NCI-H226 (cell line): ENCODE measurements at places on chromosomes 2 and 18.

GRCh38 chr18:46867367-46868143 is 49.8 kb downstream of the PIAS2 start:
- DNase-seq: no peak

DNA sequence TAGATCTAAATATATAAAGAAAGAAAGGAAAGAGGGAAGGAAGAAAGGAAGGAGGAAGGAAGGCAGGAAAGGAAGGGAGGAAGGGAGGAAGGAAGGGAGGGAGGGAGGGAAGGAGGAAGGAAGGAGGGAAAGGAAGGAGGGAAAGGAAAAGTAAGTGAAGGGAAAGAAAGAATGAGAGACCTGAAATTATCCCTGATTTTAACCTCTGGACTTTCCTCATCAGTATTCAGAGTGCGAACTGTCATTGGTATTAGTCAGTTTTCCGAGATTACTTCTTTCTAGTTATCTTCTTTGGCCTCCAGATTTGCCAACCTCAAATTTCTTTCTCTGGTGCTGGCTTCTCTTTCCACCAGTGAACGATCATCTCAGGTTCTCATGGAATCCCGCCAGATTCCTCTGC is 215.5 kb upstream of the FN1 start:
- no peak for DNase-seq

- no peak for DNase-seq
Observed at GRCh38 chr2:11068079-11068741, 87.1 kb upstream of the SLC66A3 start.

- DNase-seq: peak; percentile 34
Observed at GRCh38 chr2:153891051-153891450, 19.3 kb downstream of the GALNT13 start.

GRCh38 chr18:63878343-63878742 is 9.2 kb upstream of the SERPINB2 start:
- DNase-seq: peak; percentile 20

GRCh38 chr2:143571747-143572146 is 442.5 kb downstream of the ARHGAP15 start:
- DNase-seq: no peak

- DNase-seq: no peak
Observed at GRCh38 chr2:44623622-44624351, 262.0 kb downstream of the CAMKMT start.

GRCh38 chr2:231130336-231131056 is 5.7 kb upstream of the HTR2B start:
- no peak for DNase-seq

GRCh38 chr2:168343586-168343985 is 96.2 kb upstream of the STK39 start:
- peak; percentile 53 for DNase-seq

- no peak for DNase-seq
Observed at GRCh38 chr2:18406219-18406618, 154.2 kb downstream of the RDH14 start.

- peak; percentile 72 for DNase-seq
Observed at GRCh38 chr2:172427256-172427989, at the start of gene ITGA6. TSS of gene ITGA6 (plus strand) at chr2:172427586.

DNA sequence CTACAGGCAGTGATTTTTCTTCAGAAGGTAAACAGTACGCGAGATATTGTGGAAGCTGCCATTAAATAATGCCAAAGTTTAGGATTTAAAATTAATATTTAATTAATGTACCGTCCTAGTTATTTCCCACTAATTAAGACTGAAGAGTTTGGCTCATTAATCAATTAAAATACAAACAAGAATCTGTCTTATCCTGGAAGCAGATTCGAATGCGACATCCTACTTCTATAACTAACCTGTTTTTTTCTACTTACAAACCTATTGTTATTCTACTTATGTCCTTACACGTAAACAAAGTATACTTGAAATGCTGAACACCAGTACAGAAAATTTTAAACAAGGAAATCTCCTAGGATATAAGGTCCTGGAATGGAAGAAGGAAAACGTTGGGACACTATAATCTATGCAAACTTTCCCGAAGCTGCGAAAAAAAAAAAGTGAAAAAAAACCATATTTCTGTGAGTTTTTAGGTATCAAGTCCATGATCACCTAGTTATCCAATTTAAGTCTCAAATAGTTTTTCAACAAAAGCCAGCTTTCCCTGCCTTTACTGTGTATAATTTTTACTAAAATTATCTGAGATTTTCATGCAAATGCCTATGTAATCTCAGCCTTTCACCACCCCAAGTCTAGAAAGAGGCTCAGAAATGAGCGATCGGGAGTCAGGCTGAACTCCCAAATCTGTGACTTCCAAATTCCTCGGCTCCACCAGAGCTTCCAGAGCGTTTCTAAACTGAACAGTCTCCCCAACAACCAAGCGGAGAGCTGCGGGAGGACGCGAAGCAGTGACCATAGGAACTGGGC is 1.2 kb upstream of the C2orf15 start:
- peak; percentile 2 for DNase-seq

GRCh38 chr2:149994057-149994728 is 406.6 kb upstream of the MMADHC start:
- peak; percentile 95 for DNase-seq

GRCh38 chr2:105772362-105772761 is 27.6 kb downstream of the NCK2 start:
- no peak for DNase-seq

DNA sequence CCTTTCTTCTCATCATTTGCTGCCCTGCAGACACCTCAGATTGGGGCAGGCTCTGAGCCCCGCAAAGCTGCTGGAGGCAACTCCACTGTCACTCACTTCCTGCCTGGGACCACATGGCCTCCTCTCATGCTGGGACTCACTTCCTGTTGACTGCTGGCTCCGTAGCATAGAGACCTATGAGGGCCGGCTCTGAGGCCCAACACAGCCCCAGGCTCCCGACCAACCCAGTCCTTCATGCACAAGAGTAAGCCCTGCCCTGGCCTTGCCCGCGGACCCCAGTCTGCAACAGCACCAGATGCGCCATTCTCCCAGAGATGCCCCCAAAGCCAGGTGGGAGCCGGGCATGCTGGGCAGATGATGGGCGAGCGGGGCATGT is 55.7 kb downstream of the DNMT3A start:
- no peak for DNase-seq

- peak; percentile 52 for DNase-seq
Observed at GRCh38 chr2:29014811-29015421, 33.8 kb downstream of the TOGARAM2 start.

GRCh38 chr2:184555352-184555751 is 43.0 kb upstream of the ZNF804A start:
- no peak for DNase-seq

DNA sequence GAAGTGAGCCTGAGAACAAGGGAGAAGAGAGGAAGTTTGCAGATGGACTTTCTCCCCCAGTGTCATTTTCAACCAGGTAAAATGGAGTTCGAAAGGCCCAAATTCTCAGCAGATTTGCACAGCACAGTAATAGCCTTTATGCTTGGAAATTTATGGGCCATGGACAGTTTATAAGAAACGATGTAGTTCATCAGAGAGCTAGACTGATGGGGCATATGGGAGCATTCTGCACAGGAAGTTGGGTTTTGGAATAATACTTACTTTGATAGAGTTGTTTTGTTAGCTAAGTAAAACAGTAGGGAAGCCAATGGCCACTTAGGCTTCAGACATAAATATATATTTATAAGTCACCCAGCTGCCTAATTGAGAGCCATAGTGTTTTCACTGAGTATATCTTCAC is 169.4 kb downstream of the MEIS1 start:
- no peak for DNase-seq

DNA sequence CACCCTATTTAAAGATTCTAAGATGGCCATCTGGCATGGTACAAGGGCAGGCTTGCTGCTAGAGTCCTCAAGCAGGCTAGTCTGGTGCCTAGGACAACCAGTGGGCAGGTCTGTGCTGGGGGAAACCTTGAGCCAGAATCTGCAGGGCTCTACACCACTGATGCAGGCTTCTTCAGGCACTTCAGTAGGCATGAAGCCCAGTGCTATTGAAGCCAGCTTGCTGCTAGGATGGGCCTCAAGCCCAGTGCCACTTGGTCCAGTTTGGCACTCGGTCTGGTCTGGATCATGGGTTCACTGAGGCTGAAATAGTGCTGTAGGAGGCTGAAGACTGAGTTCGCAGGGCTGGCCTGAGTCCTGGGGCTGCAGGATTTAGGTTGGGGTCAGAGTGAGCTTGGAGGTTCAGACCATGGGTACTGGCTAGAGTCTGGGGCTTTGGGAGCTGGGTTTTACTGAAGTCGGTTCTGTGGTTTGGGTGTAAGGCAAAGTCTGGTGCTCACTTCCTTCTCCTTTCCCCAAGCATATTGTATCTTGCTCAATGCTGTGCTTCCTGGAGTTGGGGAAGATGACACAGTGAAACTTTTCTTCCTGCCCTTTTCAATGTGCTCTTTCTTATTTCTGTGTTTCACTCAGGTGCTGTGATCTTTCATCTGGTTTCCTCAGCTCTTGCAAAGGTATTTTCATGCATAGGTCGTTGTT is 41.2 kb downstream of the SP100 start:
- no peak for DNase-seq

DNA sequence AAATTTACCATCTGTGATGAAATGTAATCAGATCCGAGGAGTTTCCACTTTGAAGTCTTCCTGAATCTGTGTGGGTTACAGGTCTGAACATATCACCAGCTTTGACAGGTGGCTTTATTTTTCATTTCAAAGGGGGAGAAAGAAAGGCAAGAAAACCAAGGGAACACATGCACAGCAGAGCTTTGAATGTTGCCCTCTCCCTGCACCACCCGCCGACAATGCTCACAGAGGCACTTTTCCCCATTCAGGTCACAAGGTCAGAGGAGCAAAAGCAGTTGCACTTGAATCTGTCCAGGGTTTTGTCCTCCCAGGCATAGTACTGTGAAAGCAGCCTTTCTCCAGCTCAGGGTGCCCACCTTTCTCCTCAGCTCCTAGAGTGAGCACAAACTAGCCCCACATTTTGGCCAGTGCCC is 130.2 kb downstream of the OSR1 start:
- DNase-seq: no peak

GRCh38 chr2:9145752-9146430 is 60.7 kb upstream of the ASAP2 start:
- DNase-seq: no peak

- no peak for DNase-seq
Observed at GRCh38 chr2:44949329-44950151, 8.0 kb downstream of the SIX3 start.

- DNase-seq: no peak
Observed at GRCh38 chr2:7292154-7292691, 375.0 kb downstream of the RNF144A start.

DNA sequence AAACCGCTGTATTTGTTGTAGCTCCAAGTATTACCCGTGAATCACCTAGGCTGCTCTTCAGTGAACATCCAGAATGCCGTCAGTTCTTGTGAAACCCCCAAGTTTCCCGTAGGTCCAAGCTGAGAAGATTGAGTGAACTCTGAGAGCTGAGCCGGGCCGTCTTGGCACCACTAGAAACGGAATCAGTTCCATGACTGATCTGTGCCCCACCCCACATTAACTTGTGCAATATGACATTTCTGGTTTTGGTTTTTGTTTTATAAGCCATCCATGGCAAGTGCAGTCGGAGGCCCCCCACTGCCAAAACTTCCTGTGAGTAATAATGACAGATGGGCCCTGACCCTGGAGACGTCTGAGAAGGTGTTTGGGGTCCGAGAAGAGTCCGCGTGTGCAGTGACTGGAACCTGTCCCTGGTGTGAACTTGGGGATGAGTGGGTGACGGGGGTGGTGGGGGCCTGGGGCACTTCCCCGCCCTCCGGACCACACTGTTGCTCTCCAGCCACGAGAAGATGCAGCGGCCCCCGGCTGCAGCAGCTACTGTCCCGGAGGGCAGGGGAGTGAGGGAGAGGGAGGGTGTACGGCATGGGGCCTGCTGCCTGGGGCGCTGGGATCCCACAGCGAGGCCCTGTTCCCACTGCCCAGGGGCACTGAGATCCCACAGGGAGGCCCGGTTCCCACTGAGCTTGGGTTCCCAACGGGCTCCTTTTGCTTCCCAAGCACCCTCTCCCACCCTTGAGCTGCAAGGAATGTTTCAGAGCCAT is 26.5 kb downstream of the NFATC1 start:
- DNase-seq: no peak

- DNase-seq: no peak
Observed at GRCh38 chr2:237875256-237876060, 16.0 kb downstream of the RAMP1 start.

DNA sequence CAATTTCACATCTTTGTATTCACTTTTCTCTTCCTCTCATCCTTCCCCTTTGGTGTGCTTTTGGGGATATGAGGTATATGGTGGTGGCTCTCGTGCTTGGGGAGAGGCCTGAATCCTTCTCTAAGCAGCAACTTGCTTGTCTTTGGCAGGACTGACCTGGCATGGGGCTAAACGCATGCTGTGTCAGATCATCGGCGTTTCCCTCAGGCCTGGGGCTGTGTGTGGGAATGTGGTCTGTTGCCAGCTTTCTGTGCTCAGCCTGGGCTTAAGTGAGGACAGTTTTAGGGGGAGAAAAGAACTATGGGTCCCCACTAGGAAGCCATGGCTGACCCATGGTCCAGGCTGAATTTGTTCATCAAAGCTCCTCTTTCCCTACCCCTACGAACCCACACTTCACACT is 60.7 kb downstream of the TET3 start:
- DNase-seq: no peak

DNA sequence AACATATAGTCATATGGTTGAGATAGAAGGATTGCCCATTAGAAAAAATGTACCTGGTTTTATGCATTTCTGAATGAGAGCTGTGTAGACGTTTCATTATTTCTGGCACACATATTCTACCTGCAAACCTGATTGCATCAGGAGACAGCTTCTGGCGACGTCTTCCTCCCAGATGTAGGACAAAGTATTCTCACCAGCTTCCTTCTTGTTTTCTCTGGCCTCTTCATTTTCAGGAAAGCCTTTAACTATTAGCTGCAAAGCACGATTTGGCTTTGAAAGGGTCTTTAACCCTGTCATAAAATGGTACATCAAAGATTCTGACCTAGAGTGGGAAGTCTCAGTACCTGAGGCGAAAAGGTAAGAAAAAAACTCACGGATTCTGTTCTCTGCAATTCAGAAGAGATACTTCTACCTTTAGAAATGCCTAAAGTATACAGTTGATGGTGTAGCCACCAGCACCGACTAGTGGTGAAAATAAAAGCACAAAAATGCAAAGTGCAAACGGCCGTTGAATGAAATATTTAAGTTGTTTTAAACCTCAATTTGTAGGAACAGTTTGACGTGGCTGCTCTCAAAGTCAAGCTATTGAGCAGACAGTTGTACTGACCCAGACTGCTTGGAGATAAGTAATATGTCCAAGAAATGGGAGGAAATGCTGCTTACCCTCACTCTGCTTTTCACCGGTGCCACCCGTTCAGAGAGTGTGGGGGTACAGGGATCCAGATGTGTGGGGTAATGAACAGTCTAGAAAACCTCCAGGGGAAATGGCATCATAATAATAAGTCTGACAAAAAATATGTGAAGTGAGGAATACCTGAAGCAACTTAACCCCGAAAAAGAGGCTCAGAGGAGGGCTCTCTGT is 20.2 kb downstream of the IL18RAP start:
- peak; percentile 17 for DNase-seq
